ENCODE measurements at places on chromosomes 2 and 18.

GRCh38 chr2:8767324-8767723 is 70.1 kb downstream of the KIDINS220 start:
- no peak for DNase-seq

- DNase-seq = no peak
These were observed 85.3 kb upstream of the ZNF397 start for GRCh38 chr18:35155398-35156117.

GRCh38 chr18:29002747-29003146 is 825.8 kb upstream of the CDH2 start:
- DNase-seq = no peak

GRCh38 chr2:128410758-128411215 is 92.1 kb upstream of the HS6ST1 start:
- no peak for DNase-seq

- DNase-seq = no peak
These were observed 23.4 kb downstream of the CCNYL1 start for GRCh38 chr2:207734636-207735512.

DNA sequence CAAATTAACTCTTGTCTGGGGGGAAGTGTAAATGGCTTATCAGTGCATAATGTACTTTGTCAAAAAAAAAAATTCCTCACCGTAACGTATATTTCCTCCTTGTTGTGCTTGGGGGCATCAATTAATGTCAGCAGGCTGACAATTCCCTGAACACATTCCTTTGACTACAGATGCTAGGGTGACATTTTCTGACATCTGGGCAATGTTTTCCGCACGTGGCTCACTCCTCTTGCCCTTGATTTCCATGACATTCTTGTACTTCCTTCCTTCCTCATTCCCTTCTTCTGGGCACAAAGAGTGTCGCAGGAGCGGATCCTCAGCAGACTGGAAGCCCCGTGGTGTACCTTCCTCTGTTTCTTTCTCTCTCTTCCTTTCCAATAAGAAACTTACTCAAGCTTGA is 173.7 kb downstream of the SP3 start:
- DNase-seq = no peak

GRCh38 chr18:79802298-79802697 is 4.6 kb downstream of the KCNG2 start:
- no peak for DNase-seq

- DNase-seq = peak; percentile 50
These were observed 425.1 kb downstream of the RND3 start for GRCh38 chr2:150062416-150062815.

DNA sequence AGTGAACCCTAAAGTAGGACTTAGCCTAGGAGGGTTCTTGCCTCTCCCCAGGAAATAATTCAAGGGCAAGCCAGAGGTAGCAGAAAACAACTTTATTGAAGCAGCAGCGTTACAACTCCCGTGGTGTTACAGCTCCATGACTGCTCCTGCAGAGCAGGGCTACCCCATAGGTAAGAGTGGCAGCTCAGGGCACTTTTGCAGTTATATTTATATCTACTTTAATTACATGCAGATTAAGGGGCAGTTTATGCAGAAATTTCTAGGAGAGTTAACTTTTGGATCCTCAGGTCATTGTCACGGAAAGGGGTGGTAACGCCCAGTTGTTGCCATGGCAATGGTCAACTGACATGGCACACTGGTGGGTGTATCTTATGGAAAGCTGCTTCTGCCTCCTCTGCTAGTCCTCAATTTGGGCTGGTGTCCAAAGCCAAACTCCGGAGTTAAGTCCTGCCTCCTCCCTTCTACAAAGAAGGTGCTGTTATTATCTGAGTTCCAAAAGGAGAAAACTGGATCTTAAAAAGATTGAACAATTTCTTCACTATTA is 1413.0 kb downstream of the DSC3 start:
- no peak for DNase-seq

- DNase-seq = no peak
These were observed 465.4 kb downstream of the ZNF804A start for GRCh38 chr2:185063761-185064160.

DNA sequence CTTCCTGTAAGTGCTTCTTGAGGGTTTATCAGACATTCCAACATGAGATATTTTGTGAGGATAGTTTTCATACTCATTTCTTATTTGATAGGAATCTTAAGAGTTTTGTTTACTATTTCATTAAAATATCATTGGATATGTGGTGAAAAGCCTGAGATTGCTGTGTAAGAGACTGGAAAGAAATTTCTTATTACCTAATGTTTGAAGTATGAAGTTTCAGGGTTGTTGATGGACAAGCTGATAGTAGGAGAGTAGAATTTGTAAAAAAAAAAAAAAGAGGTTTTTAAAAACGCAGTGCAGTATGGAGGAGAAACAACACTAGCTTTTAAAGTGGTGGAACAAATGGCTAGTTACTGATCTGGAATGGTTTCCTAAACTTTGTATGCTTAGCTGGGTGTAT is 7.7 kb downstream of the EPB41L5 start:
- no peak for DNase-seq

- peak; percentile 81 for DNase-seq
These were observed 209.9 kb downstream of the TFCP2L1 start for GRCh38 chr2:121075006-121075551.

DNA sequence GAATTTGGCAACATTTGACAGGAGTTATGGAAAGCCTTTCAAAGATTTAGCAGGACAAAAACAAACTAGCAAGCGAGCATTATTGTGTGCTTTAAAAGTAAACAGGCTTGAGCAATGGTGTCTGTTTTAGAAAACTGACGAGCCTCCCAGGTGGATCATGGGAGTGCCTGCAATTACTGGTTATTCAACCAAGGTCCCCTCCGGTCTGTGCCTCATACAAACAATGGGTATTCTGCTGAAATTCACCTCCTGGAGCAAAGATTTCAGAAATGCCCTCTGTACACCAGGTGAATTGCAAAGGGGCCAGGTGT is 22.4 kb downstream of the RTP5 start:
- DNase-seq = no peak

DNA sequence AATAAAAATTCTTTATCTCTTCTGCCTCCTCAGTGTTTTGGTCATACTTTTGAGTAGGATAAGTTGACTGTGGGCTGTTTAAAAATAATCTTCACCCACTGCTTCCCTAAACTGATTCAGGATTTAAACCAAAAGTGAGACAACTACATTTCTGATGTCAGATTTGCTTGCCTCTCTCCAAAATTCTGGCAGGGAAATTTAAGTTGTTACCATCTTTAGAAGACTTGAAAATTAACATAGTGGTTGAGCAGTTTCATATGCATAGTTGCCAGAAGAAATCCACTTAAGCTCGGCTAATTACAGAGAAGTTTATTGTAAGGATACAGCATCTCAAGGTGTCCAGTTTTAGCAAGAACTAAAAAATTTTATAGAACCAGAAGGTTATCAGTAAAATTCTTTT is 57.0 kb downstream of the MAIP1 start:
- no peak for DNase-seq

DNA sequence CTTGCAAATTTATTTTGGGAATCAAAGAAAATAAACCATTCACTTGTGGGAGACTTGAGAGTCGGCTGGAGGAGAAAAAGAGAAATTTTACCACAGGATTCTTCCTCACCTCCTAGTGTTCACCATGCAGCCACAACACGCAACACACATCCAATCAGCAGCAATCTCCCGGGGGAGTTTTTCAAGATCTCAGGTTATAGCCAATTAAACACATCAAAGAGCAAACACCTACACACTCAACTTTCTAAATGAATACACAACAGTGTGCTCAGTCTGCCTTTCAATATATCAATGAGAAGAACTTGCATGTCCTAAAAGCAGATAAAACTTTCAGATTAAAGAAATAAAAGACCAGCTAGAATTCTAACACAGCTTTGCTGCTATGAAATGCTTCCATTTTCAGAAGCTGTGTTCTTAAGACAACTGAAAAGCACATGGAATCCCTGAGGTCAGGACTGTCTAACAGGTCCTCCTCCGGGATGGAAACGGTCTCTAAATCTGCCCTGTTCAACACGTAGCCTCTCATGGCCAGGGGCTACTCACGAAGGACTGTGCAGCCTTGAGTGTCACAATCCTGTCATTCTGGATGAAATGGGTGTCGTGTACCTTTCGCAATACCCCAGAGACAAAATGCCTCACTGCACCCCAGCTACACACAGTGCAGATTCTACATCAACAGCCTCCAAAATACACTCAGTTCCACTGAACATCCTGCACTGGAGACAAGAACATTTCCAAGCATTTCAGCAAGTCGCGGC is 84.2 kb downstream of the ZNF516 start:
- no peak for DNase-seq

DNA sequence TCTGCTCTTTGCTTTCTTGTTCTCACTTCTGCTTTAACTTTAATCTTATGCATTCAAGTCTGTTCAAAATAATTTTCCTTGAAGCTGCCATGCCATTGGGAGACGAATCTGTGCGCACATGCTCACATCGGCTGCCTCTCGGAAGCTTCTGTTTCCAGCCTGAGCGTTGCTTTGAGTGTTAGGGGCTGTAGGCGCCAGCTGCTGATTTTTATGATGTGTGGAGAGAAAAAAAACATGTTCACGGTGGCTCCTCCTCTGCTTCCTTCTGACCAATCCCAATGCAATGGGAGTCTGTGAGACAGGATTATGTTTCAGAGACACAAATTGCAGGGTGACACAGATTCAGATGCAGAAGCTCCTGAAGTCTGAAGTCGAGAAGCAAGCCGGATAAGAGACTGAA is at the start of gene MC4R:
TSS of gene MC4R (minus strand) at position 180 of the 400 bp plus-strand sequence. CDS start 426 bp downstream, outside the sequence.
- peak; percentile 83 for DNase-seq

DNA sequence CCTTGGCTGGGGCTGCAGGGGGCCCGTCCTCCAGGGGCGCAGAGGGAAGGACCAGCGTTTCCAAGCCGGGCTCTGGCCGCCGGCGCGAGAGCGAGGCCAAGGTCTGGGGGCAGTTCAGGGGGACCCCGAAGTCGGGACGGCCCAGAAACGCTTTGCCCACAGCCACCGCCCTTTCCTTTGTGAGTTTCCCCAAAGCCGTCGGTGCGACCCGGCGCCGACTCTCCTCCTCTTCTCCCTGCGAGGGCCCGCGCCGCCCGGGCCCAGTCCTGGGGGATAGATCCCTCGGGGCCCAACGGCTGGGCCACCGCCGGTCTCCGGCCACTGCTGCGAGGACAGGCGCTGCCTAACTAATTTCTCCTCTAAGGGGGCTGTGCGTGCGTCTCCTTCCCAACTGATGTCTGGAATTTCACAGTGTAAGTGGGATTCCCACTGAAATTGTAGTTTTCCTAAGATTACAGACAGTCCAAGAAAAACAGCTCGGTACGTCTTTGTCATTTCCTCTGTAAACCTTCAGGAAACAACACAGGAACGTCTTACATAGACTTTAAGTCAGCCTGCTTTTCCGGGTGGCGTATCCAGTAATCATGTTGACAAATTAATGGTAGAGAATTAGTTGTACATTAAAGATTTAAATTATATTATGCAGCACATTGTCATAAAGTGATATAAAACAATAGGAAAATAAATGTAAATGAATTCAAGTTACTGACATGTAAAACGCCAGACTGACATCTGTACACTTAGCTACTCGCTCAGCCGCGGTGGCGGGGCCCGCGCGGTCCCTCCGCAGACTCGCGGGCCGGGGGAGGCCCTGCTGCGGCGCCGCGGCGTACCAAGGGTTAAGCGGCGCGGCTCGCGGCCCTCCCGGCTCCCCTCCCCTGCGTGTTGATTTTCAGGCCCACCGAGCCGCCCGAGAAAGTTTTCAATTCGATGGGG is 139.4 kb upstream of the SIX3 start:
- DNase-seq = no peak

- DNase-seq = peak; percentile 63
These were observed 344.4 kb downstream of the CLIP4 start for GRCh38 chr2:29459445-29460179.

DNA sequence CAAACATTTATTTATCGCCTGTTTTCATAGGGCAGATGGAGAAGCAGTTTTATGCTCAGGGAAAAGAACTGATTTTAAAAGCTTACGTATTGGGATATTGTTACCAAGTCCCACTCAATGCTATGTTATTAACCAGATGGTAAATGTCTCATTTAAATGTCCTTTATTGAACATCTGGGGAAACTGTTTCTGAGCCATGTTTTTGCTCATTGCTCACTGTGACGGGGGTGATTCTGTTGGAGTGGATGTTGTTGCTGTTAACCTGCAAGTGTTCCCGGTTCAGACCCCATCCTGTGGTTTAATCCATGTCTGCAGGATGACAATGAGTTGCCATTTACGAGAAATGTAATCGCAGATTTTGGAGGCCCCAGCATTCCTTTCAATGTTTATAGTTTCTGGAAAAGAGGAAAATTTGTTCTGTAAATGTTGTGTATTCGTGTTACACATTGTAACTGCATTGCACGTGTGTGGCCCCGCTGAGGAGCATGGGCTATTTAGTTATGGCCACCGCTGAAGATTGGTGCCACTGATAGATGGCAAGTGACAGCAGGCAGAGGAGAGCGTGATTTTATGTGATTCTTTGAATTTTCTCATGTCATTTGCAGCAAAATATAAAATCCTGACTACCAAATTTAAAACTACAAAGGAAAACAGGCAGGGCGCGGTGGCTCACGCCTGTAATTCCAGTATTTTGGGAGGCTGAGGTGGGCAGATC is 174.8 kb upstream of the COPS8 start:
- no peak for DNase-seq

GRCh38 chr18:46518438-46518837 is 138.6 kb downstream of the LOXHD1 start:
- DNase-seq = no peak

DNA sequence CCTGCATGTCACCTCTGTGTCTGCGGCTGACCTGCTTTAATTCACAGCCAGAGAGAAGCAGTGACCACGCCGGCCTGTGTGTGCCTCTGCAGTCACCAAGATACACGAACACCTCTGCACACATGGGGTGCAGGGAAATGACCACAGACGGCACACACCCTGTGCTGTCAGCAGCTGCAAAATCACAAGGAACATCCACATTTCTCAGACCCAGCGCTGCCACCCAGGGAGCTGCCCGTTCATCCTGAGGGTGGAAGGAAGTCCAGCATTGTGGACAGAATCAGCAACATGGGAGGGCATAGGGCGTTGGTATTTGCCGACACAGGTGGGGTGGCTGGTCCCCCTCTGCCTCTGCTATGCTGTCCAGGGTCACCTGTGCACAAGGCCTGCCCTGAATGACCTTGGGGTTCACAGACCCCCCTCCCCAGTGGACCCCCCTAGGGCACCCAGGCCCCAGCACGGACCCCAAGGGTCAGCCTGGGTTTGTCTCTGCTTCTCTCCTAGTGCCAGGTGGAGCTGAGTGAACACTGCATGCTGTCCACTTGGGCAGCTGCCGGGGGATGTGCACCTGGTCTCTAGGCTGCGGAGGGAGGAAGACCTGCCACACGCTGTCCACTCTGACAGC is 107.4 kb downstream of the PXDN start:
- DNase-seq = no peak
